Heart right ventricle (tissue), 16 donors: ENCODE measurements at places on chromosomes 5 and 9. TPM values are rescaled to one million over a fixed set of nuclear protein-coding genes. Genes with fewer than 3 reads are reported as not detected.

SCAMP1 gene
- polyA plus RNA-seq: 7.9 TPM

ARID3C gene
- not detected for polyA plus RNA-seq

AQP7 gene
- polyA plus RNA-seq: 28.2 TPM

NR2F1 gene
- 0.44 TPM for polyA plus RNA-seq

B4GALT7 gene
- polyA plus RNA-seq: 29.7 TPM

SLU7 gene
- polyA plus RNA-seq: 38.4 TPM

ABO gene
- 2.9 TPM for polyA plus RNA-seq

PCDHB3 gene
- 0.37 TPM for polyA plus RNA-seq

CNTNAP3B gene
- polyA plus RNA-seq: 10.4 TPM

SPATA31A3 gene
- not detected for polyA plus RNA-seq

TRAF1 gene
- polyA plus RNA-seq: 5.7 TPM

C5orf63 gene
- 6.9 TPM for polyA plus RNA-seq

IFNK gene
- polyA plus RNA-seq: not detected

FBLL1 gene
- polyA plus RNA-seq: 0.25 TPM

FAM221B gene
- not detected for polyA plus RNA-seq

SLC6A19 gene
- polyA plus RNA-seq: not detected

MZB1 gene
- 0.67 TPM for polyA plus RNA-seq

CRB2 gene
- polyA plus RNA-seq: not detected

UBQLN1 gene
- 43.7 TPM for polyA plus RNA-seq

BTNL9 gene
- 254 TPM for polyA plus RNA-seq

SLC6A7 gene
- polyA plus RNA-seq: not detected

PCDHGB5 gene
- polyA plus RNA-seq: 3.8 TPM

MAST4 gene
- 29.6 TPM for polyA plus RNA-seq

ARPC5L gene
- 26.6 TPM for polyA plus RNA-seq

FEM1C gene
- polyA plus RNA-seq: 23.1 TPM

SPINK6 gene
- polyA plus RNA-seq: not detected

SELENOP gene
- 45.9 TPM for polyA plus RNA-seq

NTNG2 gene
- polyA plus RNA-seq: 0.29 TPM

TLX3 gene
- not detected for polyA plus RNA-seq

FOXD4L4 gene
- not detected for polyA plus RNA-seq

SLC25A2 gene
- not detected for polyA plus RNA-seq

IL33 gene
- 23.0 TPM for polyA plus RNA-seq

SLC6A18 gene
- not detected for polyA plus RNA-seq

ARHGEF39 gene
- polyA plus RNA-seq: 0.35 TPM

TRIM7 gene
- polyA plus RNA-seq: 3.9 TPM

TBC1D13 gene
- 13.5 TPM for polyA plus RNA-seq

ANKRD18B gene
- polyA plus RNA-seq: 0.13 TPM

PCDHB6 gene
- 0.16 TPM for polyA plus RNA-seq

ORM2 gene
- polyA plus RNA-seq: 0.44 TPM

GABRB2 gene
- polyA plus RNA-seq: under 0.01 TPM

PLEKHG4B gene
- polyA plus RNA-seq: not detected

F2RL2 gene
- polyA plus RNA-seq: 0.30 TPM

FOXD4L5 gene
- 0.01 TPM for polyA plus RNA-seq

HCN1 gene
- polyA plus RNA-seq: 0.07 TPM

TTLL11 gene
- polyA plus RNA-seq: 4.7 TPM
